ENCODE measurements at places on chromosomes 12 and 14.

GRCh38 chr14:54672688-54673087, 105.8 kb downstream of the SAMD4A start:
- DNase-seq, result peak; percentile 16

DNA sequence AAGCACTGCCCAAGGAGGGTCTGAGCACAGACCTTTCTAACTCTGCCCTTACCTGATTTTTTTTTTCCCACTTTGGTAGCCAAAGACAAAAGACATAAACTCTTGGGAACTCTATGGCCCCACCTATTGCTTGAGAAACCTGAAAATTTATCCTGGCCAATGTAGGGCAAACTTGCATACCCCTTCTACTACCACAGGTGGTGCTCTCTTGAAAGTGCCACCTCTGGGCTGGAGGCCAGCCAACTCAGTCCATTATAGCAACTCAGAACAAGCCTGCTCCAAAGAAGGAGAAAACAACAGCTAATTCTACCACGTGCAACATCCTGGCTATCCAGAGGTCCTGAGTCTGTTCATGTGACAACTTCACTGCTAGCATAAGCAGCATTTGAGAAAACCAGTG, 55.7 kb upstream of the ABCD2 start:
- DNase-seq, result no peak

- DNase-seq, result no peak
Measured at GRCh38 chr12:14782756-14783155, 20.5 kb downstream of the WBP11 start.

GRCh38 chr12:121579190-121579791, 1.5 kb downstream of the KDM2B start:
- DNase-seq, result no peak

GRCh38 chr14:75825147-75825592, 156.6 kb downstream of the TGFB3 start:
- no peak for DNase-seq

- DNase-seq, result peak; percentile 85
Measured at GRCh38 chr14:95527387-95528002, 7.4 kb upstream of the GLRX5 start.

DNA sequence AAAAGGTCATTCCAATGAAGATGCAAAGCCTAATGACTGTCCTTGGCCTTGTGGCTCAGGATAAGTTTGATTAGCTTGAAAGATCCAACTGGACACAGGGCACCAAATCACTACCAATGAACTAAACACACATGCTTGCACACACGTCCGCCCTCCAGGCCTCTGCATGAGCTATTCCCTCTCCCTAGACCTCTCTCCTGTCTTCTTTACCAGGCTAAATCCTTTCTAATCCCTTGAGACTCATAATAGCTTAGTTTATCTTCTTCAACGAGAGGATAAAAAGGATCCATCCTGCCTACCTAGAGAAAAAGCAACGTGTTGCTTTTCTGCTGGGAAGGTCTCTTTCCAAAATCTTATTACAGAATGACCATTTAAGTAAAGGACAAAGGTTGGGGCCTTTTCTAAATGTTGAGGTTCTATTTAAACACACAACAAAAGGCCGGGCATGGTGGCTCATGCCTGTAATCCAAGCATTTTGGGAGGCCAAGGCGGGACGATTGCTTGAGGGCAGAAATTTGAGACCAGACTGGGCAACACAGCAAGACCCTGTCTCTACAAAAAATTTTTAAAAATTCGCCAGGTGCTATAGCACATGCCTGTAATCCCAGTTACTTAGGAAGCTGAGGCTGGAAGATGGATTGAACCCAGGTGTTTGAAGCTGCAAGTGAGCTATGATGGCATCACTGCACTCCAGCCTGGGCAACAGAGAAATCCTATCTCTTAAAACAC, 22.4 kb downstream of the PXN start:
- DNase-seq, result no peak

DNA sequence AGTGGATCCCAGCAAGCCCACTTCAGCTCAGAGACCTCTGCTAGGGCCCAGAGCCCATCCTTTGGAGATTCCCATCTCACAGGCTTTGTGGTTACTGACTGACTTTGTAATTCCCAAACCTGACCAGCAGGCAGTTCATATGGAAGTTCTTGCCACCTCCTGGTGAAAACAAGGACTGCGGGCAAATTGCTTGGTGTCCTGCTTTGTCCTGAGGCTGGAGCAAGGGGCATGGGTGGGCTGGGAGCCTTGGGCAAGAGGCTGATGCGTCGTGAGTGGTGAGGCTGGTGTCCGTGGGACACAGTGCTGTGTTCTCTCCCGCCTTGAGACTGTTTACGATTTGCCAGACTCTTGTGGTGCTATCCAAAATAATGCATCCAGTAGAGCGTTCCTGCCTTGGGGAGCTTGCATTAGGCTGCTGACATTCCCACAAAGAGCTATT, 91.0 kb downstream of the LRRC74A start:
- DNase-seq, result peak; percentile 77

DNA sequence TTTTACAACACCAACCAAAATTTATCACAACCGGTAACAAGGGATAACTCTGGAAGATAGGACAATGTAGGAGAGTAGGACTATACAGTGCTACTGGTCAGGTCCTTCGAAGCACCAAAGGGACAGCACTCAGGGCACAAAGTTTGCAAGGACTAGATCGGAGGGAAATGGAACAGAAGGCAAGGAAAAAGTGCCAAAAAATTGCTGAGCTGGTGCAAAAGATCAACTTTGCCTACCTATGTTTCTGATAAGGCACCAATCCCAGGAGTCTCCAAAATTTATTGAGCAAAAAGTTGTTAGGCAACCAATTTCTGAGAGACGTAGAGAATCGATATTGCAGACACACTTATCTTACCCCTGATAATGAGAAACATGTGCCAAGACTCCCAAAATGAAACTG, 160.0 kb upstream of the PLEKHA5 start:
- DNase-seq, result no peak
